ENCODE measurements at places on chromosomes 7 and 10. TPM values are rescaled to one million over a fixed set of nuclear protein-coding genes. Genes with fewer than 3 reads are reported as not detected.

The SLC13A1 gene
- total RNA-seq, result not detected

The FAM3C gene
- total RNA-seq, result 16.5 TPM

The ZNF107 gene
- 1.7 TPM for total RNA-seq

The PHYHIPL gene
- total RNA-seq, result 1.3 TPM

The IQUB gene
- 0.25 TPM for total RNA-seq

The EFCAB10 gene
- not detected for total RNA-seq

The AASS gene
- total RNA-seq, result 10.8 TPM

The CFAP46 gene
- total RNA-seq, result 0.33 TPM

The ELFN1 gene
- 3.4 TPM for total RNA-seq

The CTAGE15 gene
- 0.28 TPM for total RNA-seq

The FAM13C gene
- 2.1 TPM for total RNA-seq

The UPK3BL2 gene
- total RNA-seq, result 4.5 TPM

The TMEM176B gene
- 382 TPM for total RNA-seq

The NUP205 gene
- 16.6 TPM for total RNA-seq

The OPALIN gene
- total RNA-seq, result not detected

The SPDYE16 gene
- 0.17 TPM for total RNA-seq

The VPS41 gene
- total RNA-seq, result 20.0 TPM

The NCOA4 gene
- 746 TPM for total RNA-seq

The VSTM2A gene
- not detected for total RNA-seq

The PRTFDC1 gene
- total RNA-seq, result 3.1 TPM

The ADGRA1 gene
- 0.70 TPM for total RNA-seq

GRCh38 chr10:6582298-6582697 is 2.2 kb upstream of the PRKCQ start:
- no peak for DNase-seq

- DNase-seq, result no peak
These were observed 588.8 kb downstream of the INHBA start for GRCh38 chr7:41114131-41114530.

- DNase-seq, result no peak
These were observed 142.7 kb upstream of the PCBD1 start for GRCh38 chr10:71031026-71031425.

DNA sequence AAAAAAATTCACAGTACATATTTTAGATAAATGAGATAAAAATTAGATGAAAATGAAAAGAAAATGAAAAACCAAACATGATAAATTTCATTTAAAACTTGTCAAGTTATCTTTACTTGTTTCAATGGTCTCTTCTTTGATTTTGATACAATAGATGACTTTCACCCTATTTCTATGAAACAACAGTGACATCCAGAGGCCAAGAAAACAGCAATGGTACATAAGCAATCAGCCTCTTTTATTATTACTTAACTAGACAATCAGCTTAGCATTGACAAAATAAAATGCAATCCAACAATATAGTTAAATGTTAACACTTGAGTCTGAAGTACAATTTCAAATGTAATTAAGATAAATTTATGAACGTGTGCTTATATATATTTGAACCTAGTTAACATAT is 74.8 kb upstream of the GPR37 start:
- DNase-seq, result no peak

- peak; percentile 82 for DNase-seq
These were observed 7.8 kb upstream of the TRIM56 start for GRCh38 chr7:101077303-101078086.

GRCh38 chr7:141288626-141289025 is 214.8 kb downstream of the TMEM178B start:
- no peak for DNase-seq

DNA sequence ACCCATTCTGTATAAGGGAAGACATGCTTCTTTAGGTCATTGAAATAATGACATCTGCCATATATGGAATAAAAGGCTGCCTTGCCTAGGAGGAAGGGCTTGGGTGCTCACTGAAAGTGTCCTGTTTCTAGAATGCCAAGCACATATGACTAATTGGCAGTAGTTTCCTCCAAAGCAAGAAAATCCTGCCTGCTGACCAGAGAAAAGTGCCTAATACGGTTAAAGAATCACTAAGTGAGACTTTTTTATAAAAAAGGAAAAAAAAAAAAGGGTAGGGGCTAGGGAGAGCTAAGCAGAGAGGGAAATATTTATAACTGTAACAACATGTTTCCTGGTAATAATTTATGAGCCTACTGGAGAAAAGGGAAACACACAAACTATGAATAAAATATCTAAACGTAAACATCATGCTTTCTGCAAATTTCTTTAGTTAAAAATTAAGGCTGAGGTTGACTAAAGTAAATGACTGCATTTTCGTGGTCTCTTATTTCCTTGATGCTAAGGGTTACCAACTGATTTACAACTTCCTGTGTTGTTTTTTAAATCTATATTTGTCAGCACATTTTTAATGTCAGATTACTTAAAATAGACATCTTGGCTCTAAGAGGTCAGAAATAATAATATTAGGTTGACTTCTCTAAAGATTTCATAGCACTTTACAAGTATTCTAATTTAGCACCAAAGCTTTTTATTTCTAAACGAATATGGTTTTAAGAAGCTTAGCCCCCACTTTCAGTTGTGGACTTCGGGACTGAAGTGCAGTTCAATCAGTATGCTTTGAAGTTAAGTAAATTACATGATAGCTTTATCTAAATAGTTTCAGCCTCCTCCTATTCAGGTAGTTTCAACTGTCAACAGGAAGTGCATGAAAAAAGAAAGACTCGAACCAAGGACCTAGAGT is 89.6 kb downstream of the CABCOCO1 start:
- no peak for DNase-seq

GRCh38 chr7:8134089-8134733 is 127.8 kb downstream of the ICA1 start:
- DNase-seq, result no peak

DNA sequence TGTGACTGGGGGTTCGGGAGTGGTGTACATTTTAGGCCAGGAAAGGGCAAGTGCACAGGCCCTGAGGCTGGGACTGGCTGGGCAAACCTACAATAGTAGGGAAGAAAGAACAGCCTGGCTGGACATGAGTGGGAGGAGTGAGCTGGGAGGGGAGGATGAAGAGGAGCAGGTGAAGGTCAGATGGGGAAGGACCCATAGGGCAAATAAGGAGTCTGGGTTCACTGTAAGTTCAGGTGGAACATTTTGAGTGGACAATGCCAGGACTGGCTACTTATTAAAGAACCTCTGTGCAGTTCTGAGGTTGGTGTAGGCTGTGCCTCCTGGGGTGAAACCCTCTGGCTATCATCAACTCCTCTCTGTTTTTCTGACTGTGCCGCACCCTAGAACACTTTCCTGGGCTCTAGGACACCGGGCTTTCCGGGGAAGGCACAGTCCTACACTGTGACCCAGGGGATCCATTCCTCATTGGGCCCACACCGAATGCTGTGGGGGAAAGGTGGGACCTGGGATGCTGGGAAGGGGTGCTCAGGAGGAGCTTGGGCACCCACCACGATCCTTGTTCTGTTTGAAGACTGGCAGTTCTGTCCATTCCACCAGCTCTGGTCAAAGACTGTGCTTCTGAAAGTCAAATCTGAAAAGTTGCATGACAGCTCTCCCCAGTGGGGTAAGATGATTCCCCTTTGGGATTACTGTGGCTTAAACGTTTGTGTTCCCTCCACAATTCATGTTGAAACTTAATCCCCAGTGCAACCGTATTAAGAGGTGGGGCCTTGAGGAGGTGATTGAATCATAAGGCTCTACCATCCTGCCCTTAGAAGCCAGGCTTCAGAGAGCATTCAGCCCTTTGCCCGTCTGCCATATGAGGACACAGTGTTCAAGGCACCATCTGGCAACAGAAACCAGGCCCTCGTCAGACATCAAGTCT is 4.0 kb upstream of the MMP21 start:
- no peak for DNase-seq

DNA sequence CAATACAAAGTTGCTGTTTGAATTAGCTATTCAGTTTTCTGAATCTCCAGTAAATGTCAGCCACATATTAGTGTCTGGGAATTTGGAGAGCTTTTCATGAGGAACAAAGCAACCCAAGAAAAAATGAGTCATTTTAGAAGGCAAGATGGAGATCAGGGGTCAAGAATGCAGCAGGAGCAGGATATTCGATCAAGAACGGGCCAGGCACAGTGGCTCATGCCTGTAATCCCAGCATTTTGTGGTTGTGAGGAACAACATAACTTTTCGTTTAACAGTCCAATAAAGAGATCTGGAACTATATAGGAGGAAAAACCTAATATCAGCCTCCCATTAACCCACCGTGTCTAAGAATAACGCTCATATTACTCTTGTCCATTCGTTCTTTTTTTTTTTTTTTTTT is 600.5 kb downstream of the MAGI2 start:
- DNase-seq, result no peak

GRCh38 chr10:119516381-119517234 is 25.9 kb downstream of the RGS10 start:
- DNase-seq, result no peak

DNA sequence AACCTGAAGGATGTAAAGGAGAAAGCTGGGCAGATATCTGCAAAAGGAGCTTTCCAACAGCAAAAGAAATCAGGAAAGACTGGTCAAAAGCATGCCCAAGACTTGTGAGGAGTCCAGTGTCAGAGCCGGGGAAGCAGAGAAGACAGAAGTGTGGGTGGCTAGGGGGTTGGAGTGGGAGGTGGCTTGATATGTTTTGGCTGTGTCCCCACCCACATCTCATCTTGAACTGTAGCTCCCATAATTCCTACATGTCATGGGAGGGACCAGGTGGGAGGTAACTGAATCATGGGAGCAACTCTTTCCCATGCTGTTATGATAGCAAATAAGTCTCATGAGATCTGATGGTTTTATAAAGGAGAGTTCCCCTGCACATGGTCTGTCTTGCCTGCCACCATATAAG is 84.9 kb downstream of the INHBA start:
- no peak for DNase-seq

DNA sequence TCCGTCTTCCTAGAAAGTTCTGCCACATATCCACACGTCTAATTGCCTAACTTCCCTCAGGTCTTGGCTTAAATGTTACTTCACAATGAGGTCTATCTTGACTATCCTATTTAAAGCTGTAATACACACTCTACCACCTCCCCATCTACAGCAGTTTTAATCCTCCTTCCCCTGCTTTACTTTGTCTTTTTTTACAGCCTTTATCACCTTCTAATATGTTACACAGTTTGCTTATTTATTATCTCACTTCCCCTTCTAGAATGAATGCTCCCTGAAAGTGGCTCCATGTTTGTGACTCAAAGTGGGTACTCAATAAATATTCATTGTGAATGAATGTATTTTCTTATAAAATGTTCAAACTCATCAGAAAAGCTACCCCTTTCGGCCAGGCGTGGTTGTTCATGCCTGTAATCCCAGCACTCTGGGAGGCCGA is 13.6 kb upstream of the MICU1 start:
- DNase-seq, result no peak

- DNase-seq, result no peak
These were observed 53.8 kb downstream of the SMURF1 start for GRCh38 chr7:99089914-99090629.

- DNase-seq, result no peak
These were observed 363.6 kb downstream of the ANKRD30A start for GRCh38 chr10:37488792-37489657.

GRCh38 chr10:58674251-58674650 is 161.6 kb downstream of the BICC1 start:
- DNase-seq, result no peak

DNA sequence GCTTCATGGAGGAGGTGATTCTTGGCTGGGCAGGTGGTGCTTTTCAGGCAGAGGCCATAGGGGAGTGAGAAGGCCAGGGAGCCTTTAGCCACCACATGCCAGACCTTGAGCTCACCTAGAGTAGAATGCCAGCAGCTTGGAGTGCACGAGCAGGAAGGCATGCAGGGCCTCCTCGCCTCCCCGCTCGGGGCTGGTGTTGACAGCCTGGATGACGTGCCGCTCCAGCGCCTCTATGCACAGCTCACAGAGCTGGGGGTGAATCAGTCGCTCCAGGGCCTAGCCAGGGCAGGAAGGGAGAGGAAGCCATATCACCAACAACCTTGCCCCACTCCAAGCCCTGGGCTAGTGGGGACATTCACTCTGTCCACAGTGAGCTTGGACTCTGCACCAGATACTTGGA is 15.7 kb downstream of the HPS1 start:
- no peak for DNase-seq

DNA sequence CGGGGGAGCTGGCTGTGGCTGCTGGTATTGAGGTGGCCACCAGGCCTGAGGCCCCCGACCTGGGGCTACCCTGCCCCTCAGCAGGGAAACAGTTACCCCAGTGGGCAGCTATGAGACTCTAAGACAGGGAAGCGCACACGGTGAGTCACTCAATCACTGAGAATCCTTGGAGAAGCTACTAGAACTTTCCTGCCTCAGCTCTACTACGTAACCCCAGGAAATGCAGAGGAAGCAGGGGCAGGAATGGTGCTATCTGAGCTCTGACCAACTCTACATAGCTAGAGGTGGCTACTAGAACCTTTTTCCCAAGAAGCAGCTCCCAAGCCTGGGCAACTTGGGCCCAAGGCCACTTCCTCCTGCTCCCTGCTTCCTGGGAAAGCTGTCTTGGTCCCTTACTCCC is 11.8 kb downstream of the DNAJB12 start:
- no peak for DNase-seq

GRCh38 chr7:149824301-149824741 is 13.9 kb upstream of the ZNF862 start:
- no peak for DNase-seq

- no peak for DNase-seq
These were observed 26.2 kb upstream of the ZNF488 start for GRCh38 chr10:47410271-47410670.

DNA sequence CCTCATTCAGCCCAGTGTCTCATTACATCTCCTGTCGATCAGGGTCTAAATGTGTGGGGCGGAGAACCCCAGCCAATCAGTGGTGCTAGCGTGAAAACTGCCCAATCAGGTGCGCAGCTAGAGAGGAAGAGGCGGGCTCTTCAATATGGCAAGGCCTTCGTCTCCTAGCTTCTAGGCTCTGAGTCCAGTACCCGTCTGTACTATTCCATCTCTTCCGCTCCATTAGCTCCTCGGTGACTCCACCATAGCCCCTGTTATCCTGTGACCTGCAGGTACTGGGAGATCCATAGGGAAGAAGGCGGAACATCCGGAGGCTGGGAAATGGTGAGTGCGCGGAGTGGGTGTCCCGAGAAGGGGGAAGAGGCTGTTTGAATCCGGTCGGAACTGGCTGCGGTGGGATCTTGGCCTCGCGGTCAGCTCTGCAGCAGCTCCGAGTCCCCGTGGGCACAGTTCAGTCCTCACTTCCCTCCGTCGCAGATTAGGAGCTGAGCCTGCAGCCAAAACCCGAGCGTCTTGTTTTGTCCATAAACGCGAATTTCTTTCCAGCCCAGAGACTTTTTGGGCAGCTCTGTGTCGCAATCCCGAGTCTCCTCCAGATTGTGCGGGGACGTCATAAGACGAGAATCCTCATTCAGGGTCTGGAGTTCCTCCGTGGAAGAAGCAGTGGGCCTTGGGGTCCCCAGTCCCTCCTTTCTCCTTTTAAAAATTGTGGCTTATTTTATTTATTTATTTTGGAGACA is at the start of gene ZNF727:
TSS of gene ZNF727 (plus strand) at position 134 of the 740 bp plus-strand sequence. CDS start at position 322, 188 bp downstream.
- DNase-seq, result no peak

DNA sequence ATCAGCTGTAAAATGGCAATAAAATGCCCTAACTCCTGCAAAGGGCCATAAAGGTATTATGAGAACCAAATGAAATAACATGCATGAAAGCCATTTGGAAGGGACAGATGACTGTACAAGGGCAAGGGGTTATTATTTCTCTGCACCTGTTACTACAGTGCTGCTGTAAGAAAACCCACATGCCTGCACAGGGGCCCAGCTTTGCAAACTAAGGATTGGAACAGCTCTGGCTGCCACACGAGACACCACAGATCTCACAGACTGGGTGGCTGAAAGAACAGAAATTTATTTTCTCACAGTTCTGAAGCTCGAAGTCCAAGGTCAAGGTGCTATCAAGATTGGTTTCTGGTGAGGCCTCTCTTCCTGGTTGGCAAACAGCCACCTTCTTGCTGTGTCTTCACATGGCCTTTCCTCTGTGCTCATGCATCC is 409.0 kb upstream of the NRP1 start:
- no peak for DNase-seq

Measured in liver (tissue), 10 donors.